Activated CD8-positive, alpha-beta T cell treated with anti-CD3 and anti-CD28 coated beads, Interleukin-2, amount 10 ng/mL, durations not matched to agents 7 days and 5 days (primary cell): ENCODE measurements at places on chromosomes 16 and 17.
A peak's percentile ranks its signal among the peaks of the same experiment; 100 is the strongest.

DNA sequence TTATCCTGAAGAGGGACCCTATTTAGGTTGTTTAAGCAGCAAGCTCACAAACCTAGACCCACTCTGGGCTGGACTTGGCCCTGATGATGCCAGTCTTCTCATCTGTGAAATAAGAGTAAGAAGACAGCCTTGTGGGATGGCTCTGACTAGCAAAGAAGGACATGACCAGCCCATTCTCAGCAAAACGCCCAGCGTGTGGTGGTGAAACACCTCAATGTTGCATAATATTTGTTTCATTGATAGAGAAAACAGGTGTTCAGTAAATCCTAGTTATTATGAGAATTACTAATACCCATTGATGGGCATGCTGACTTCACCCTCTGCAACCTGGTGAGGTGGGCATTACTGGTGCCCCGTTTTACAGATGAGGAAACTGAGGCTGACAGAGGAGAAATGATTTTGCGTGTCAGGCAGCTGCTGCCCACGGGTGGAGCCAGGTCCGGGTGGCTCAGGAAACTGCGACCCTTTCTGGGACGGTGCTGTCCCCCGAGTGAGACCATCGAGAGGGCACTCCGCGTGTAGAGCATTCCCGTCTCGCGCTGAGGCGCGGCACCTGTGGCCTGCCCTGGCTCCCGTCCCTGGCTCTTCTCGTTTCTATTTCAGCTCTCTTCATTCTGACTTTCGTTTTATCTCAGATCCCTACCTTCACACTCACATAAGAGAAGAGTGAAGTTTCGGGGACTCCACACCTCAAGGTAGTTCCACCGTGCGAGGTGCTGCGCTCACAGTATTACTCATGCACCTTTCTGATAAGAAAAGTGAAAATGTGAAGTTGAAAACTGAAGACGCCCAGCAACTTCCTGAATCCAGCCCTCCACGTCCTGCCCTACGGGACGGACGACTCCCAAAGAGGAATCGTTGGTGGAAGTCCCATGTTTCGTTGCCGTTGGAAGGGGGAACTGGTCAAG is 48.5 kb downstream of the IRF8 start:
- H3K4me1 ChIP-seq, result peaks cover 39% of the 10 kb centered on the region
- peaks cover 7% of the 10 kb centered on the region for H3K27me3 ChIP-seq
- H3K36me3 ChIP-seq, result no peaks in the 10 kb centered on the region
- DNase-seq, result peak; percentile 35
- no peak overlapping the region for H3K27ac ChIP-seq
- H3K4me3 ChIP-seq, result peak overlapping the region; percentile 62

DNA sequence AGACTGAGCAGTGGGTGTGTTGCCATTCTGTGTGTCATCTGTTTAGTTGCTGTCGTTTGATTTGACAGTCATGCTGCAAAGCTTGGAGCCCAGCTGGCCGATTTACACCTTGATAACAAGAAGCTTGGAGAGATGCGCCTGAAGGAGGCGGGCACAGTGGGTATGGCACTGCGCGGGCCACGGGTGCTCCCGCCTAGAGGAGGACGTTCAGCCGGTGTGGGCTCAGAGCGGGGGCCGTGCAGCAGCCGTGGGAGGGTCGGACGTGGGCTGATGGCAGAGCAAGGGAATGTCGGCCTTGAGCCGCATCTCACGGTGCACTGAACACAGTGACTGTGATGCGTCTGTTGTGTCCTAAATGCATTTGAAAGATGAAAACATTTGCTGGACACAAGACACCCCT is 3.7 kb downstream of the FN3KRP start:
- H3K27ac ChIP-seq, result no peak overlapping the region
- H3K4me1 ChIP-seq, result peaks cover 24% of the 10 kb centered on the region
- peaks cover 35% of the 10 kb centered on the region for H3K36me3 ChIP-seq
- no peak overlapping the region for H3K4me3 ChIP-seq
- no peaks in the 10 kb centered on the region for H3K27me3 ChIP-seq

DNA sequence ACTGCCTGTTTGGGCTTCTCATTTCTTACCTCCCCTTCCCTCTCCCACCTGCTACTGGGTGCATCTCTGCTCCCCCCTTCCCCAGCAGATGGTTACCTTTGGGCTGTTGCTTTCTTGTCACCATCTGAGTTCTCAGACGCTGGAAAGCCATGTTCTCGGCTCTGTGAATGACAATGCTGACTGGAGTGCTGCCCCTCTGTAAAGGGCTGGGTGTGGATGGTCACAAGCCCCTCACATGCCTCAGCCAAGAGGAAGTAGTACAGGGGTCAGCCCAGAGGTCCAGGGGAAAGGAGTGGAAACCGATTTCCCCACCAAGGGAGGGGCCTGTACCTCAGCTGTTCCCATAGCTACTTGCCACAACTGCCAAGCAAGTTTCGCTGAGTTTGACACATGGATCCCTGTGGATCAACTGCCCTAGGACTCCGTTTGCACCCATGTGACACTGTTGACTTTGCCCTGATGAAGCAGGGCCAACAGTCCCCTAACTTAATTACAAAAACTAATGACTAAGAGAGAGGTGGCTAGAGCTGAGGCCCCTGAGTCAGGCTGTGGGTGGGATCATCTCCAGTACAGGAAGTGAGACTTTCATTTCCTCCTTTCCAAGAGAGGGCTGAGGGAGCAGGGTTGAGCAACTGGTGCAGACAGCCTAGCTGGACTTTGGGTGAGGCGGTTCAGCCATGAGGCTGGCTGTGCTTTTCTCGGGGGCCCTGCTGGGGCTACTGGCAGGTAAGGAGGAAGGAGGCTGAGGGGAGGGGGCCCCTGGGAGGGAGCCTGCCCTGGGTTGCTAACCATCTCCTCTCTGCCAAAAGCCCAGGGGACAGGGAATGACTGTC is at the start of gene CD68:
CD68 (plus strand) TSS at position 638 of the 833 bp plus-strand sequence; CDS start at position 678, 40 bp downstream.
- DNase-seq, result peak; percentile 77
- H3K27me3 ChIP-seq, result no peaks in the 10 kb centered on the region
- H3K27ac ChIP-seq, result peak within 1 kb of the TSS; percentile 87
- peaks cover 77% of the 10 kb centered on the region for H3K36me3 ChIP-seq

DNA sequence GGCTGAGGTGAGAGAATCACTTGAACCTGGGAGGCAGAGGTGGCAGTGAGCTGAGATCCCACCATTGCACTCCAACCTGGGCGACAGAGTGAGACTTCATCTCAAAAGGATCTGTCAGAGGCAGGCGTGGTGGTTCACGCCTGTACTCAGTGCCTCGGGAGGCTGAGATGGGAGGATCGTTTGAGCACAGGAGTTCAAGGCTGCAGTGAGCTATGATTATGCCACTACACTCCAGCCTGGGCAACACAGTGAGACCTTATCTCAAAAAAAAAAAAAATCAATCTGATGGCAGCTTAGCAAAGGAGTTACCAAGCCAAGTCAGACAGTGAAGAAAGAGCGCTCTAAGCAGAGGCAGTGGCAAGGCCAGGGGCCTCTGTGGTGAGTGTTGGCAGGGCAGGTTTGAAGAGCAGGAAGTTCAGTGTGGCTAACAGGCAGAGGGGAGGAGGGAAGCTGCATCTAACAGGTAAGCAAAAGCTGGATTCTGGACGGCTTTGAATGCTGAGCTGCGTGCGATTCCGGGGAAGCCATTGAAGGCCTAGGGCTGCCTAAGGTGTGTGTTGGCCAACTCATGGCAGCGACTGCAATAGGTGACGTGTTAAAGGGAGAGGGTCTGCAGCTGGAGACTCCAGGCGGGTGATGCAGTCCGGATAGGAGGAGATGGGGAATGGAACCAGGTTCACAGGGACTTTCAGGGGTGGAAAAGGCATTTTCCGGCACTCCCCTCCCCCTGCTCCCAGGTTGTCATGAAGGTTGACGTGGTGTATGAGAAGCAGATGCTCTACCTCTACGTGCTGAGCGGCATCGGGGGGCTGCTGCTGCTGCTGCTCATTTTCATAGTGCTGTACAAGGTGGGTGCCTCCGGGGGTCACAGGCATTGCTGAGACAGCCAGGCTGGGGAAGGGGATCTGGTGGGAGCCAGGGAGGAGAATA is 7.0 kb downstream of the ZNF768 start:
- H3K36me3 ChIP-seq, result peaks cover 71% of the 10 kb centered on the region
- H3K27ac ChIP-seq, result peak overlapping the region; percentile 50
- H3K4me1 ChIP-seq, result peaks cover 40% of the 10 kb centered on the region
- DNase-seq, result peak; percentile 54

DNA sequence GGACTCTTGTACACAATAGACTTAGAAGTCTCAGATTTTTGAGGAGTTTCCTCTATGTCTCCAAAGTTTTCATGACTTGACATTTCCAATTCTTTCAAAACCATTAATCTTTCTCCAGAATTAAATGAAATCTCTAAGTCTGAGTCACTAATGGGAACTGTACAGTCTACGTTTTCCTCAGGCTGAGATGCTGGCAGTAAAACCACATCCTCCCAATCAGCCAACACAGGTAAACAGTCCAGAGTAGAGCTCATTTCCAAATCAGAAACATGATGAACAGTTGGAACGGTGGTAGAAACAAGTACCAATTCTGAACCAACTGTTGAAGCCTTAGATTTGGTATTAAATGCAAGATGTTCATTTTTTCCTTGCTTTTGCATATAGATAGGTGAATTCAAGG is 7.9 kb downstream of the ERI2 start:
- no peak for DNase-seq
- H3K27me3 ChIP-seq, result no peaks in the 10 kb centered on the region
- no peak overlapping the region for H3K4me3 ChIP-seq
- no peak overlapping the region for H3K27ac ChIP-seq
